ENCODE measurements at places on chromosomes 5 and 9. TPM values are rescaled to one million over a fixed set of nuclear protein-coding genes. Genes with fewer than 3 reads are reported as not detected.

Gene CLTA
- 239 TPM for total RNA-seq

Gene BTNL3
- not detected for total RNA-seq

- peak within 1 kb of the TSS; percentile 54 for H3K4me3 ChIP-seq
- H3K4me1 ChIP-seq: peaks cover 5% of the 10 kb centered on the region
- DNase-seq: peak; percentile 83
- H3K36me3 ChIP-seq: no peaks in the 10 kb centered on the region
Measured at GRCh38 chr5:42423285-42424165, at the start of gene GHR. TSS of gene GHR (plus strand) at chr5:42423439. CDS start at chr5:42565875, 142,436 bp downstream.

- no peak for DNase-seq
- H3K36me3 ChIP-seq: no peaks in the 10 kb centered on the region
- H3K27me3 ChIP-seq: no peaks in the 10 kb centered on the region
- H3K27ac ChIP-seq: no peak overlapping the region
- H3K4me3 ChIP-seq: no peak overlapping the region
- no peaks in the 10 kb centered on the region for H3K4me1 ChIP-seq
Measured at GRCh38 chr5:137604348-137605095, 105.4 kb upstream of the SPOCK1 start.

GRCh38 chr9:112743216-112743836, 7.2 kb upstream of the SNX30 start:
- no peak for DNase-seq
- no peaks in the 10 kb centered on the region for H3K27me3 ChIP-seq
- no peak overlapping the region for H3K27ac ChIP-seq
- H3K4me1 ChIP-seq: no peaks in the 10 kb centered on the region
- no peaks in the 10 kb centered on the region for H3K36me3 ChIP-seq
- H3K4me3 ChIP-seq: no peak overlapping the region

- no peaks in the 10 kb centered on the region for H3K4me1 ChIP-seq
- no peaks in the 10 kb centered on the region for H3K27me3 ChIP-seq
- no peak overlapping the region for H3K4me3 ChIP-seq
- no peak overlapping the region for H3K27ac ChIP-seq
Measured at GRCh38 chr5:77280036-77280435, 69.6 kb downstream of the PDE8B start.

GRCh38 chr9:12771891-12772290, 2.9 kb upstream of the LURAP1L start:
- no peak overlapping the region for H3K4me3 ChIP-seq
- H3K4me1 ChIP-seq: no peaks in the 10 kb centered on the region
- DNase-seq: no peak
- H3K36me3 ChIP-seq: no peaks in the 10 kb centered on the region

DNA sequence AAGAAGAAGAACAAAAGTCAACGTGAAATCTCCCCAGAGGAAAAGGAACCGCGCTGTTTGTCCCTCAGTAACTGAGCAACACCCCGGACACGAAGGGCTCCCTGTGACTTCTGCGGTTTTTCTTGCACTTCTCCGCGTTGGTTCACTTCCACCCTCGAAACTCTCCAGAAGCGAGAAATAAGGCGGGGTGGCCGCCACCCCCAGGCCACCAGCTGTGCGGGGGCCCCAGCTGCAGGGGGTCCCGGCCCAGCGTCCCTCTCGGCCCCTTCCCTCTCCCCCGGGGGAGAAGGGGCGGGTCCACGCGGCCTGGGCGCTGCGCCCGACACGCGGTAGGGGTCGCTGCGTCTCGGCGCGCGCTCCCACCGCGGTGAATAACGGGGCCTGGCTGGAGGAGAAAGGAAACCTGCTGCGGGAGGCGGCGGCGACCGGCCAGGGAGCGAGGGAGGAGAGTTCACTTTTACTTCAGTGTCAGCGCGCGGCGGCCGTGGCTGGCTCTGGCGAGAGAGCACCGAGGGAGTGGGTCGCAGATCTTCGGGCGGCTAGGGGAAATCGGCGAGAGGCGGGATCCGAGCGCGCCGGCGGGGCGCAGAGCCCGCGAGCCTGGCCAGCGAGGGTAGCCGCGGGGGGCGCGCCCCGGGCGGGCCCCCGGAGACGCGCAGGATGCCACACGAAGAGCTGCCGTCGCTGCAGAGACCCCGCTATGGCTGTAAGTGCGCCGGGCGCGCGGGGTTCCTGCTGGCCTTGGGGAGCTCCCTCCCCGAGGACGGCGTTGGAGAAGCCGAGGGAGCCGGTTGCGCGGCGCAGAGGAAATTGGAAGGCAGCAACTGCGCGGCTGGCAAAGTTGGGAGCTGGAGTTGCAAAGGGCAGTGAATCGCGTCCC, at the start of gene IQGAP2:
IQGAP2 (plus strand) TSS at position 400 of the 880 bp plus-strand sequence; CDS start at position 661, 261 bp downstream.
- H3K4me3 ChIP-seq: peak within 1 kb of the TSS; percentile 77
- no peak within 1 kb of the TSS for H3K27ac ChIP-seq
- H3K4me1 ChIP-seq: peaks cover 12% of the 10 kb centered on the region
- H3K36me3 ChIP-seq: no peaks in the 10 kb centered on the region
- peak; percentile 88 for DNase-seq

- H3K4me1 ChIP-seq: no peaks in the 10 kb centered on the region
- DNase-seq: no peak
- H3K27me3 ChIP-seq: no peaks in the 10 kb centered on the region
- H3K4me3 ChIP-seq: no peak overlapping the region
Measured at GRCh38 chr5:137341831-137342230, 157.3 kb downstream of the SPOCK1 start.

Data from H1 (cell line).